ENCODE measurements at places on chromosomes 11 and 22.

GRCh38 chr22:33335611-33336279 is 277.6 kb upstream of the SYN3 start:
- no peak for DNase-seq

- no peak for DNase-seq
Observed at GRCh38 chr11:96130061-96130620, 206.2 kb upstream of the MTMR2 start.

DNA sequence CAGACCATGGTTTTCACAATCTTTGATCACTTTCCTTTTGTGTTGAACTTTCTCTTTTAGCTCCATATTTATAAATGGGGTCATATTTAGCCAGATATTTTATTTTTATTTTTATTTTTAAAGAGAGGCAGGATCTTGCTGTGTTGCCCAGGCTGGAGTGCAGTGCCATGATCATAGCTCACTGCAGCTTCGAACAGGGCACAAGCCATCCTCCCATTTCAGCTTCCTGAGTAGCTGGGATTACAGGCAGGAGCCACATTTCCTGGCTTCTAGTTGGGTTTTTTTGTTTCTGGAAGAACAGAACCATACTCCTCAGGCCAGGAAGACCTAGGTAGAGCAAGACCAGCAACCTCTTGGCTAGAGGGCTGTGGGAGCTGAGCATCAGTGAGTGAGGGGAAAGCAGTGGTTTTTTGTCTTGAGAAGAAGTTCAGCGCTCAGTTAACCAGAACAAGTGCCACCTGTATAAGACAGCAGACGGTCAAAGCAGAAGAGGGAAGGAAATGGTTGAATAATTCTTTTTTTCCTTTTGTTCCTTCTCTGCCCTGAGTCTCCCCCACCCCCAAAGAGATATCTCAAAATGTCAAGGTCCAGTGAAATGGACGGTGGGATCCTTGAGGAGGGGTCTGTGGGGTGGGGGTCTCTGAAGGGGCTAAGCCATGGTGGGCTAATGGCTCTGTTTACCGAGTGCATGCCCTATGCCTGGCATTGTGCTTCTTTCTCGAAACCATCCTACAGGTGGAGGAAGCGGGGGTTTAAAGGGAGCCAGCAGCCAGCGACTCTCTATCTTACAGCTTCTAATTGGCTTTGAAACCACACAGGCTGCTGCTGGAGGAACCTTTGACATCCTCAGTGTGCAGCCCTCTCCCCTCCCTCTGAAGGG is 63.0 kb downstream of the PTPRJ start:
- DNase-seq = no peak

- no peak for DNase-seq
Observed at GRCh38 chr11:87223816-87224215, 186.1 kb downstream of the TMEM135 start.

GRCh38 chr11:125224391-125225021 is 60.0 kb downstream of the PKNOX2 start:
- peak; percentile 25 for DNase-seq

DNA sequence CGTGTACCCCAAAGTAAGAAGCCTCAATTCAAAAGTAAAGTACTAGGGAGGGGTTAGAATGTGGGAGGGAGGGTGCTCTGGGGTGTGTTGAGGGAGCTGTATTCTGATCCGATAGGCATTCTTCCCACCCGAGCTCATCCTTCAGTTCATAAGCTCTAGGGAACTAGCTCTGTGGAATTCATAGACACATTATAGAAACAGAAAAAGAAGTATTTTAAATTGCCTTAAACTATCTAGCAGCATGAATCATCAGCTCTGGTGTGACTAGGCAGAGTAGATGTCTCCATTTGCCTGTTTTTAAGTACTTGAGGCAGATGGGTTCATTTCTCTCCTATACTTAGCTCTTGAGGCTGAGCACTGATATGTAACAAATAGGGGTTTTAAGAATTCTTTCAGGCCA is 7.3 kb upstream of the SGSM3 start:
- no peak for DNase-seq

GRCh38 chr11:72553706-72554105 is 119.4 kb upstream of the CLPB start:
- no peak for DNase-seq

DNA sequence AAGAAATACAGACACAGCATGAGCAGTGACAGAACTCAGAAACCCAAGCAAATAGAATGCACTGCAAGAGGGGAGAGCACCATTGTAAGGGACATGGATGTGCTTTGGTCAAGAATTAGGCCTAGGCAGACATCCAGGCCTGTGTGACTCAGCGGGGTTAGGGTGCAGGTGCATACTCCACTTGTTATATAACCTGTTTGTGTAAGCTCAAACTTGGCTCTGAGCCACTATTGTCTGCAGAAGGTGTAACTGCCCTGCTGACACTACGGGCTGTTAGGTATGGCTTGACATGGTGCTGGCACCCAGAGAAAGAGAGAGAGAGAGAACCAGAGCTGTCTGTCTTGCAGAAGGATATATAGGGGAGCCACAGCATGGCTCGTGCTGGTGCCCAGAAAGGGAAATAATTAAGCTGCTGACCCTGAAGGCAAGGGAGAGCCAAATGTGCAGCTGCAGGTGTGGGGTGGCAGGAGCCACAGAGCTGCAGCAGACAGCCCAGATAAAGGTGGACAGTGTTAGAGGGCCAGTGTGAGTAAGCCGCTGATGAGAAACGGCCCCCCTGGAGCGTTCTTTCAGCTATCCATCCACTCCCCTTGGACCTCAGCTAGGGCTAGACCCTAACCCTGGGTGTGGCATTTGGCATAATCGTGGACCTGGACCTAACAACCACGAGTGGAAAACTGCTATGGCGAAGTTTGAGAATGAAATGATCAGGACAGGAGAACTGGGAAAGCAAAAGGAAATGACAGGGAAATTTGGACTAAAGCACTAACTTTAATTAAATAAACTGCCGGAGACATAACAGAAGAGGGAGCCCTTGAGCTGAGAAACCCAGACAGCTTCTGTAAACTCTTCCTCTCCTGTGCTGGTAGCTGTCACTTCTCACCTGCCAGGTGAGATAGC is 253.0 kb upstream of the CCDC179 start:
- DNase-seq = no peak

DNA sequence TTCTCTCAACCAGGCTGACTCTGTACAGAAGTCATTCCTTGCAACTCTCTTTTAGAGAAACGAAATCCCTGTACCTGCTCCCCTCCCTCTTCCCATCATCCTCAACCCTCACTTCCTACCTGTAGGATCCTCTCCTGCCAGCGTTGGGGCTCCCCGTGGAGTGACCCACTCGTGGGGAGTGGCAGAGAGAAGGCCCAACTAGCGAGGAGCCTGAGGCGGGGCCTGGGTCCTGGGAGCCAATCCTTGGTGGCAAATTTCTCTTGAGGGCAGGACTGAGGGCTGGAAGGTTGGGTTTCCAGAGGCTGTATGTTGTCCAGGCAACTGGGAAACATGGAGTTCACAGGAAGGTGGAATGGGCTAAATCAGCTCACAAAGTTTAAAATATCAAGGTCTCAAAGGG is 10.4 kb downstream of the NHERF4 start:
- DNase-seq = no peak

GRCh38 chr11:853682-854448 is 11.2 kb downstream of the TSPAN4 start:
- no peak for DNase-seq

GRCh38 chr11:83012168-83013067 is 59.3 kb downstream of the RAB30 start:
- no peak for DNase-seq

DNA sequence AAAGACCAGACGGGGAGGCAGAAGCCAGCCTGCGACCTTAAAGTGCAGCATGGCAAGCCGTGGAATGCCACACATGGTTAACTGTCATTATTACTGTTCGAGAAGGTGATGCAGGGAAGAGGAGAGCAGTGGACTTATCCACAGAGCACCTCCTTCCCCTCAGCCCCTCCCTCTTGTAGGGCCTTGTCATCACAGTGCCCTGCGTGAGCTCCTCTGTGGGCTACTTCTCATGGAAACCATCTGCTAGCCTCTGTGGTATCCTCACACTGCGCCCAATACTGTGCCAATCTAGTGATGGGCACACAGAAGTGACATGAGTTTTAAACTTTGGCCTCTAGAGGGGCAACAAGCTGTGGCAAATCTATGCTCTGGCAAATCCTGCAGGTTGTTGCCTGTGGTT is 18.2 kb upstream of the CCDC134 start:
- DNase-seq = no peak

DNA sequence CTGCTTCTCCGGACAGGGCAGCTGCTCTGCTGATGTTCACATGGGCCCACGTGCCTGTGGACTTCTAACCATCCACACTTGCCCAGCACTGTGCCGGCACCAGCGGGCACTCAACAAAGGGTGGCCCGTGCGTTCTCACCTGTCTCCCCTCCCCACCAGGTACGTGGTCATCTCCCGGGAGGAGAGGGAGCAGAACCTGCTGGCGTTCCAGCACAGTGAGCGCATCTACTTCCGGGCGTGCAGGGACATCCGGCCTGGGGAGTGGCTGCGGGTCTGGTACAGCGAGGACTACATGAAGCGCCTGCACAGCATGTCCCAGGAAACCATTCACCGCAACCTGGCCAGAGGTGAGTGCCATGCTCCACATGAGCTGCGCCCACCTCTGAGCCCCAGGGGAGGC is 66.7 kb downstream of the SYT13 start:
- no peak for DNase-seq

DNA sequence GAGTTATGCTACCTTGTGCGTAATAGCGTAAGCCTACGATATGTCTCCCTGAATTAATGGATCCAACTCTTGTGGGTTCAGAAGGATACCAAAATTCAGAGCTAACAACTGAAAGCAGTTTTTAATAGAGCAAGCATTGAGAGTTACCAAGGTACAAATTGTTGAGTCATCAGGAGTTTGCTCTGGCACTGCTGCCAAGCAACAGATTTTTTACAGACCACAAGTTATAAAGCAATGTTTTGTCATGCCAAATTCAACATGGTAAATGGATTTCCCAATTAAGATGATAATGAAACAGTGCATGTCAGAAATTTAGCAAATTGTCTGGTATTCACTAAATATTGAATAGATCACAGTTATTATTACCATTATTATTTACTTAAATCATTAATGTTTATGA is 295.6 kb downstream of the NELL1 start:
- no peak for DNase-seq

DNA sequence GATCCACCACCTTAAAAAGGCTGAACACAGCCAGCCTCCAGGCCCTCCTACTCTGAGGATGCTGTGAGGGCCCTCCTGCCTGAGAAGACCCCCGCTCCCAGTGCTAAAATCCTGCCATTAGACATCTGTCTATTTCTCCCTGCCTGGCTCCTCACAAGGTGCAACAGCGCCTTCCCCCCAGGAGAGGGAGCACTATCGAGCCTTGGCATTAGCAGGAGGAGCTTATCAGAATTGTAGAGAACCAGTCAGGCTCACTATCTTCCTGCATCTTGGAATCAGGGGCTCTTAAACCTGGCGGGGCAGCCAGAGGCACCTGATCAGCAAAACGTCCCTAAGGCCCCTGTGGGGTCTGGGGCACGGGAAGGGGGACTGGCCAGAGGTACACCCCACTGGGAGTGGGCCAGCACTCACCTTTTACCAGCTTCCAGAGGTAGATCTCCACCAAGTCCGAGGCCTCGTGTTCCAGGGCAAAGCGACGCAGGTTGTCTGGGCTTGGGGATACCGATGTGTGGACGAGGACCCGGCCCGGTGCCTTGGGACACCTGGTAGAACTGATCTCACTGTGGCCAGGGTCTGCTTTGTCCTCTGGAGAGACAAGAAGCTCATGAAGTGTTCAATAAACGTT is 28.7 kb downstream of the CHRDL2 start:
- DNase-seq = peak; percentile 60

GRCh38 chr22:22593964-22594656 is 35.0 kb upstream of the PRAME start:
- DNase-seq = peak; percentile 23

GRCh38 chr22:26592421-26592891 is 2.5 kb upstream of the TPST2 start:
- no peak for DNase-seq

DNA sequence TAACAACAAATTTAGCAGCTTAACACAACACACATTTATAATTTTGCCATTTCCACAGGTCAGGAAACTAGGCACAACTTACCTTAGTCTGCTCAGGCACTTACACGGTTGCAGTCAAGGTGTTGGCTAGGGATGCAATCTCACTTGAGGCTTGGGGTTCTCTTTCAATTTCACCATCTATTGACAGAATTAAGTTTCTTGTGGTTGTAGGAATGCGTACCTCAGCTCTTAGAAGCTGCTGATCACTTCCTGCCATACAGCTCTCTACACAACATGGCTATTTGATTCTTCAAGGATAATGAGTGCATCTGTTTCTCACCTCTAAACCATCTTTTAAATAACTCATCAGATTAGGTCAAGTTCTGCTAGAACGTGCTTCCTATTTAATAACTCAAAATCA is 968.1 kb downstream of the LRRC4C start:
- DNase-seq = no peak

DNA sequence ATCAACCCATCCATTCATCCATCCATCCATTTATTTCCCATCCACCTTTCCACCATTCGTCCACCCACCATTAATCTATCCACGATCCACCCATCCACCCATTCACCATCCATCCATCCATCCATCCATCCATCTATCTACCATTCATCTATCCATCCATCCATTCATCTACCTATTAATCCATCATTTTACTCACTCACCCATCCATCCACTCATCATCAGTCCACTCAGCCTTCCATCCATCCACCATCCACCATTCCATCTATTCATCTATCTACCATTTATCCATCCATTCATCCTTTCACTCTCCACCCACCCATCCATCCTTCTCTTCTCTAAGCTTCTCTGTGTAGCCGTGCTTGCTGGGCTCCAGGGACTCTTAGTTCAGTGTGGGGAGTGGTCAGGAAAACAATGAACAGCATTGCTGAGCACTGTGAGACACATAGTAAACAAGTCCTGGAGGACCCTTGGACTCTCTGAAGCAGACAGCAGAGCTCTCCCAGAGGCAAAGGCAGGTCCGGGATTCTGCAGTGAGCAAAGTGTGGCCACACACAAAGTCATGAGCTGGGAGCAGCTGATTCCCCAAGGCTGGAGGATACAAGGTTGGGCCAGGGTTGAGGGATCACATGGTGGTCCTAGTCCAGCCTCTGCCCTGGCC is 642.2 kb downstream of the BRD1 start:
- no peak for DNase-seq

DNA sequence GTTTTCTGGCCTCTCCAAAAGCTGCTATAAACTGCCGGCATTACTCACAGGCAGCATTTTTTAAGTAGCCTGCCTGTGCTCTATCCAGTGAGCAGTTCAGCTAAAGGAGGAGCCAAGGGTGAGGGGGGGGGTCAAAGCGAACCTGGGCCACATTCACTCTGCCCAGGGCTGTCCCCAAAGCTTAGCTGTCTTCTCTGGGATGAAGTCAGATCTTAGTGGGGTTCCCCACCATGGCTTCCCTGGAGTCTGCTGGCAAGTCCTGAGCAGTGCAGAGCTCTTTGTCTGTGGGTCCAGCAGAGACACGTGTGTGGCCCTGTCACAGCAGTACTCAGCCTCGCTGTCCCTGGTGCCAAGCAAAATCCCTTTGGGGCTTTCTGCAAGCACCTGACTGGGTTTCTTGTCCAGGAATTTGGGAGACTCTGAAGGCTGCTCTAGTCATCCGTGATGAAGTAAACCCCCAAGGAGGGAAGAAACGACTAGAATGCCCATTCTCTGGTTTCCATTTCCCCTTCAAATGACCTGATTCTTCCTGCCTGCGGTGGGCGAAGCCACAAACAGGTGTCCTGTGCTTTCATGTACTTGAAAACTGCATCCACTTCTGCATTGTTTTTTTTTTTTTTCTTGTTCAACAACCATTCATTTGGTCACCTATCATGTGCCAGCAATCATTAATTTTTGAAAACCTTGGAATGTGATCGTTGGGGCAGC is 2.6 kb downstream of the KCNJ5 start:
- no peak for DNase-seq

- DNase-seq = no peak
Observed at GRCh38 chr11:132838627-132839026, 693.7 kb downstream of the OPCML start.
